Epithelial cell of umbilical artery (primary cell): ENCODE measurements at places on chromosomes 2 and 18. TPM values are rescaled to one million over a fixed set of nuclear protein-coding genes. Genes with fewer than 3 reads are reported as not detected.

Gene ALPP
- not detected in 2 replicates for total RNA-seq

Gene C1GALT1C1L
- total RNA-seq, result 0.97 TPM in 1 of 2 replicates, not detected in the other

Gene STON1
- 11.0 and 12.6 TPM in 2 replicates for total RNA-seq

Gene PARD3B
- total RNA-seq, result 5.8 and 7.9 TPM in 2 replicates

Gene MRPL44
- total RNA-seq, result 43.9 and 48.2 TPM in 2 replicates

Gene CDH2
- 74.1 and 135 TPM in 2 replicates for total RNA-seq

Gene DLGAP1
- not detected in 2 replicates for total RNA-seq

Gene ELP2
- 76.7 and 81.2 TPM in 2 replicates for total RNA-seq

Gene ACKR3
- total RNA-seq, result 15.3 and 21.1 TPM in 2 replicates

Gene MYO5B
- total RNA-seq, result under 0.01 and 1.1 TPM in 2 replicates

Gene IL36B
- total RNA-seq, result not detected in 2 replicates

Gene RESP18
- total RNA-seq, result not detected in 2 replicates

Gene UCN
- 0.46 TPM in 1 of 2 replicates, not detected in the other for total RNA-seq

Gene FBXO15
- 0.15 TPM in 1 of 2 replicates, not detected in the other for total RNA-seq

Gene ENOSF1
- total RNA-seq, result 22.1 and 40.6 TPM in 2 replicates

Gene FOXD4L1
- under 0.01 TPM in 1 of 2 replicates, not detected in the other for total RNA-seq

Gene CHRNG
- not detected in 2 replicates for total RNA-seq

Gene PROKR1
- total RNA-seq, result not detected in 2 replicates

Gene REG3G
- total RNA-seq, result not detected in 2 replicates

Gene CPS1
- total RNA-seq, result 0.65 and 1.8 TPM in 2 replicates

Gene CLEC4F
- 0.15 TPM in 1 of 2 replicates, not detected in the other for total RNA-seq

Gene FRZB
- total RNA-seq, result not detected in 2 replicates

Gene NHEJ1
- 13.0 and 16.1 TPM in 2 replicates for total RNA-seq

Gene EMILIN1
- 1.9 and 6.1 TPM in 2 replicates for total RNA-seq

Gene RIT2
- not detected in 2 replicates for total RNA-seq

Gene INHA
- total RNA-seq, result not detected in 2 replicates

Gene RAMP1
- not detected in 2 replicates for total RNA-seq

Gene ZAP70
- not detected in 2 replicates for total RNA-seq

Gene SATB2
- under 0.01 and 0.32 TPM in 2 replicates for total RNA-seq

Gene SPATA3
- total RNA-seq, result not detected in 2 replicates

Gene AQP12B
- total RNA-seq, result not detected in 2 replicates

Gene MAPK4
- not detected in 2 replicates for total RNA-seq

Gene SMYD1
- not detected in 2 replicates for total RNA-seq

Gene IL1R1
- total RNA-seq, result 0.65 and 2.4 TPM in 2 replicates

Gene LAMA1
- 0.32 and 0.91 TPM in 2 replicates for total RNA-seq

Gene CCDC178
- total RNA-seq, result 0.65 and 1.2 TPM in 2 replicates

Gene MOB4
- 29.6 and 50.3 TPM in 2 replicates for total RNA-seq

Gene LINC00305
- not detected in 2 replicates for total RNA-seq

Gene SERPINB13
- total RNA-seq, result not detected in 2 replicates

Gene KCNJ3
- total RNA-seq, result not detected in 2 replicates
